ENCODE measurements at places on chromosomes 1 and 21.

DNA sequence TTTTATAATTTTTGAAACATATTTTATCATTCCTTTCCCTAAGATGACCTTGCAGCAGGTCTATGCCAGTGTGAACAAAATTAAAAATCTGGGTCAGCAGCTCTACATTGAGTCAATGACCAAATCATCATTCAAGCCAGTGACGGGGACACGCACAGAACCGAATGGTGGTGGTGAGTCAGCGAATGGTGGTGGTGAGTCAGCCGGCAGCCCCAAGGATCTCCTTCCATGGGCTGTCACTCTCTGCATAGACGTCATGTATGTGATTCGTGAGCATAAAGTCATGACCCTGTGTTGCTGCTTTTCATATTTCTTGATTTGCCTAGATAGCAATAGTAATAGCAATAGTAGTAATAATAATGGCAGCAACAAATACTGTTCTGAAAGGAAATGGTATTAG is 26.3 kb downstream of the PER3 start:
- no peak for DNase-seq

DNA sequence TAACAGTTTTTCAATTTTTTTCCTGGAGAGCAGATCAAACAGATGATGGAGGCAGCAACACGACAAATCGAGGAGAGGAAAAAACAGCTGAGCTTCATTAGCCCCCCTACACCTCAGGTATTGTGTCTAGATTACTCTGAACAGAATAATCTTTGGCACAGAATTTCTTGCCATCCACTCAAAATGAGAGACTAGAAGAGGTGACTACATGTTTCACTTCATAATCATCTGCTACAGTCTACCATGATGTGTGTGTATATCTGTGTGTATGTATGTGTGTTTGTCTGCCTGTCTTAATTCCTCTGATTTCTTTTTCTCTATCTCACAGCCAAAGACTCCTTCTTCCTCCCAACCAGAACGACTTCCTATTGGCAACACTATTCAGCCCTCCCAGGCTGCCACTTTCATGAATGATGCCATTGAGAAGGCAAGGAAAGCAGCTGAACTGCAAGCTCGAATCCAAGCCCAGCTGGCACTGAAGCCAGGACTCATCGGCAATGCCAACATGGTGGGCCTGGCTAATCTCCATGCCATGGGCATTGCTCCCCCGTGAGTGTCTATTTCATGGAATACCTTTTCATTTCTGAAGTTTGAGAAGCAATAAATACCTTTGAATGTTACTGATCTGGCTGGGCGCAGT is 11.4 kb downstream of the PRPF3 start:
- no peak for DNase-seq

DNA sequence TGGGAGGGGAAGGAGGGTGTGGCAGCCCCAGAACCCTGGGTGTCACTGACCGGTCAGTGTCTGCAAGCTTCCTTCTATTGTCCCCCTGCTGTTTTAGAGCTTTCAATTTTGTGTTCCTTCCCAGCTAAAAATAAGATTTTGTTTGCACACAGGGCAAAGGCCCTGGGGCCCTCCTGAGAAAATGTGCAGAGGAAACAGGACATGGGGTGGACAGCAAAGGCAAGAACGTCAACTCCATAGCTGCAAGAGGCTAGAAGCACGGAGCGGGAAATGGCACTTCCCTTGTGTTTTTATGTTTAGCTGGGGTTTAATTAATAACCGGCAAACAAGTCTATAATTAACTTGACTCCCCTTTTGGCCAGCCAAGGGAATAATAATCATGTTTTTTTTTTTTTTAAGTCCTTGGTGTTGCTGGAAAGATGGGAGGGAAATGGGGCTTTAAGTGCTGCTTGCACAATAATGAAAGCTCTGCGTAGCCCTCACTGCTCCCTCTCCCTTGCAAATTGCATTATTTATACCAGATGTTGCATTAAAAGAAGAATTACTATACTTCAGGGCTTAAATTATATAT is 261.4 kb upstream of the USP24 start:
- DNase-seq: no peak

GRCh38 chr1:247822060-247822459 is 1.9 kb downstream of the OR14A16 start:
- DNase-seq: no peak

GRCh38 chr1:203625628-203626019 is 1.0 kb upstream of the ATP2B4 start:
- DNase-seq: peak; percentile 86

GRCh38 chr1:178706432-178706831 is 18.6 kb upstream of the RALGPS2 start:
- no peak for DNase-seq

DNA sequence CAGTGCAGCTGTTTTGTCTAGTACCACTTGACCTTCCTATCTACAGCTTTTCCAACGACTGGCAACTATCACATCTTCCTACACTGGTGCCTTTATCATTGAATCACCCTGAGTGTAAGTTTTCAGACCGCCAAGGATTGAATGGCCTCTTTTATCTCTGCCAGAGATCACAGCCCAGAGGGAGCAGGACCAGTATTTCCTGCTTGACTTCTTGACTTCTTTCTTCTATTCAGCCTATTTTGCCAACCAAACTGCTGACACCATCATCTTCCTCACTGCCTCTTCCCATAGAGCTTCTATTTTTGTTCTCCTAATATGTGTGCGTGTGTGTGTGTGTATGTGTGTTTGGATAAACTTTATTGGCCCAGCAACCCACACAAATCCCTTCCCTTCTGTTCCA is 53.8 kb downstream of the SERBP1 start:
- DNase-seq: no peak

DNA sequence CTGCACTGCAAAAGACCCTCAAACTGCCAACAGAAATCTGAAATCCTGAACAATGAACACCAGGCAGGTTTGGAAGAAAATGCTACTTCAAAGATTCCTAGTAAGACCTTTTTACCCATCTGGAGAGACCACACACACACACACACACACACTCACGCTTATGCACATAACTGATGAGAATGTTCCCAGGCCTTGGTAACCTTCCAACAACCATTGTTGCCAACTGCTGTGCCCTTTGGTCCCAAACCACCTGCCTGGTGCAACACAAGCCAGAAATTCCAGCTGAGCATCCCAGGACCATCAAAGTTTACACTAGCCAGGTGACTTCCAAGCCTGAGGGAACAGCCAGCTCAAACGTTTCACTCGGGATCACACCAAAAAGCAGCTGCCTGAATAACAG is 56.9 kb downstream of the SEC16B start:
- DNase-seq: no peak

- DNase-seq: no peak
These were observed 72.8 kb upstream of the PAX7 start for GRCh38 chr1:18557621-18558465.

DNA sequence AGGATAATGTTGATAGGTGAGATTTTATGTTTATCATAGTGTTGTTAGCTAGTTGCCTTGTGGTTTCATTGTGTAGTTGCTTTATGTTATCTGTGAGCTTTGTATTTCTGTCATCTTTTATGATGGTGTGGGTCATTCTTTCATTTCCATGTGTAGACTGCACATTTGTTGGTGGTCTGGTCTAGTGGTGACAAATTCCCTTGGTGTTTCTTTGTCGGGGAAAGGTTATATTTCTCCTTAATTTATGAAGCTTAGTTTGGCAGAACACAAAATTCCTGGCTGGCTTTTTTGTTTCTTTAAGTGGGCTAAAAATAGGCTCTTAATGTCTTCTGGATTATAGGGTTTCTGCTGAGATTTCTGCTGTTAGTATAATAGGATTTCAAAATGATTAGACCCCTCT is 347.2 kb upstream of the ADAMTS5 start:
- DNase-seq: no peak

DNA sequence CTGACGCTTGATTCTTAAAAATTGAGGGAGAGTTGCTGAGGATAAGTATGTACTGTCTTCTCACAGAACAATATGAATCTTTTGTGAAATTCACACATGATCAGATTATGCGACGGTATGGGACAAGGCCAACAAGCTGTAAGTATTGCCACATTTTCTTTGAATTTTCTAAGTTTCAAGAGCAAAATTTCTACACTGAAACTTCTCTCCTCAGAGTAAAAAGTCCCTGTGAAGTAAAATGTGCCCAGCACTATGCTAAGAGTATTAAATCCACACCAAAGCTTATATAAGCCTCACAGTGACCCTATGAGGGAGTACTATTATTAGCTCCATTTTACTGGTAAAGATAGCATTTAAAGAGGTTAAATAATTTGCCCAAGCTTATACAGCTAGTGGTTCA is 12.2 kb downstream of the AKIRIN1 start:
- no peak for DNase-seq

DNA sequence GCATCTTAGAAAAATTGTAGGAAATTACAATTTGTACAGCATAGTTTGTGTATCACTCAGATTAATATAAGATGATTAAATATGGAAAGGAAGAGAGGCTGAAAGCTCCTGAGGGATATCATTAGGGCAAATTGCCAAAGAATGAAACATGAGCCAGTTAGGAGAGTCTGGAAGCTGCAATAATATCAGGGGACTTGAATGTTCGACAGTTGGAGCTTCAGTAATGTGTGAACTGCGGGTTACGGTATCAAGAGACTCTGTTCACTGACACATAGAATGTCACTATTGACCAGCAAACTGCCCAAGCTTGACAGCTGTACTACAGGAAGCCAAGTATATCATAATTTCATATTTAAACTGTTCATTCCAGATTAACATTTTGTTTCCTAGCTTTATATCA is 157.2 kb downstream of the DENND1B start:
- no peak for DNase-seq

DNA sequence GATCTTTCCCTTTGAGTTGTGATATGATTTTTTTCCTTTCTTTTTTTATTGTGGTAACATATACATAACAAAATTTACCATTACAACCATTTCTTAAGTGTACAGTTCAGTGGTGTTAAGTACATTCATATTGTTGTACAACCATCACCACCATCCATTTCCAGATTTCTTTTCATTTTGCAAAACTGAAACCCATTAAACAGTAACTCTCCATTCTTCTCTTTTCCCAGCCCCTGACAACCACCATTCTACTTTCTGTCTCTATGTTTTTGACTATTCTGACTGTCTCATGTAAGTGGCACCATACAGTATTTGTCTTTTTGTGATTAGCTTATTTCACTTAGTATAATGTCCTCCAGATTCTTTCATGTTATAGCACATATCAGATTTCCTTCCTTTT is 30.3 kb downstream of the CEP350 start:
- DNase-seq: peak; percentile 5

DNA sequence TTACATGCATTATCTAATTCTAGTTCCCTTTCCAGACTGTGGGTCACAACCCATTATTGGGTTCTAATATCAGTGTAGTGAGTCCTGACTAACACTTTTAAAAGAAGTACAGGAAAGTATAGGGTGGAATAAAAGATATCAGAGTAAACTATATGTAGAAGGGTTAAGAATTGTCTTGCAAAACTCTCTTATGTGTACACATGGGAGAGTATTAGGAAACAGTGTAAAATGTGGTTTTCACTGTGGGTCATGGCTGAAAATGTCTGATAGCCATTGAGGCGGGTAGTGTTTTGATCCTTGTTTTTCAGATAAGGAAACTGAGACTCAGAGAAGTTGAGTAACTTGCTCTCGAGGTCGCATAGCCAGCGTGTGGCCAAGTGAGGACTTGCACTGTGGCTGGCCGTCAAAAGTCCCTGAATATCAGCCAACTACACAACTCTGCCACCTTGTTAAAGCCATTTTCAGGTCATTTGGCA is 18.5 kb upstream of the MTARC1 start:
- no peak for DNase-seq

GRCh38 chr1:234737967-234738314 is 128.0 kb upstream of the IRF2BP2 start:
- DNase-seq: no peak

- DNase-seq: no peak
These were observed 41.9 kb downstream of the FAM163A start for GRCh38 chr1:179785031-179785431.

DNA sequence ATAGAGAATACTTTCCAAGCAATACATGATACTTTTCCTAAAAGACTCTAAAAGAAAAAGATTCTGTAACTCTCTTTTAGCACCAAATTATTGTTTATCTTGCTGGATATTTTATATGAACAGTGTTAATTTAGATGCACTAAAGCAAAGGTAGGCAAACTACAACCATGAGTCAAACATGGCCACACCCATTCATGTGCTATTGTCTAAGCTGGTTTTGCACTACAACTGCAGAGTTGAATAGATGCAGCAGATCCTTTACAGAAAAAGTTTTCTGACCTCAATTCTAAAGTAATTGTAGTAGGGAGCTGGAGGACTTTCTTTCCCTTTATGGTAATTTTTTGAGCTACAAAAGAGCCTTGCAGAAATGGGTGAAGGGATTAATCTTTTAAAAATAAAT is 19.4 kb downstream of the BLZF1 start:
- no peak for DNase-seq

GRCh38 chr1:40877698-40878097 is 15.5 kb upstream of the CITED4 start:
- no peak for DNase-seq

DNA sequence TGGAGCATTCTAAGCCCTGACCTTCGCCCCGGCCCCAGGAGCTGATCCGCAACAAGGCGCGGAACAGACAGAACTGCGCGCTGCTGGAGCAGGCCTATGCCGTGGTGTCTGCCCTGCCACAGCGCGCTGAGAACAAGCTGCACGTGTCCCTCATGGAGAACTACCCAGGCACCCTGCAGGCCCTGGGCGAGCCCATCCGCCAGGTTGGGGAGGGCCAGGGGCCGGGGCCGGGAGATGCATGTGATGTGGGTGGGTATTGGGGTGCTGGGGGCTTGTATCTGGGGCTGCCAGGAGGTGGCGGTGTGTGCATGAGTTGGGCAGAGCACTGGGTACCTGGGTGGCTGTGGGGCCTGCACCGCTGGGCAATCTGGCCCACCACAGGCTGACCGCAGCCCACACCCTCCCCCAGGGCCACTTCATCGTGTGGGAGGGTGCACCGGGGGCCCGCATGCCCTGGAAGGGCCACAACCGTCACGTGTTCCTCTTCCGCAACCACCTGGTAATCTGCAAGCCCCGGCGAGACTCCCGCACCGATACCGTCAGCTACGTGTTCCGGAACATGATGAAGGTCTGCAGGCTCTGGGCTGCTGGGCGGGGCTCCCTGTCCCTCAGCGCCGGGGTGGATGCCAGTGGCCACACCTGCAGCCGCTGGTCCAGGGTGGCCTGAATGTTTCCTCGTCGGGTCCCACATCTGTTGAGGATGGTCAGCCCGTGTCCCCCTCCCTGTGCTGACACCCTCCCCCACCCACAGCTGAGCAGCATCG is 65.8 kb downstream of the TRIM11 start:
- no peak for DNase-seq

GRCh38 chr1:246794828-246795671 is 70.8 kb downstream of the SCCPDH start:
- no peak for DNase-seq

- no peak for DNase-seq
These were observed 8.9 kb downstream of the CHI3L2 start for GRCh38 chr1:111236379-111236778.

GRCh38 chr1:59730759-59731478 is 83.8 kb upstream of the HOOK1 start:
- no peak for DNase-seq

Data from MM.1S (cell line).